Stimulated activated CD4-positive, alpha-beta T cell treated with anti-CD3 and anti-CD28 coated beads, TNF-alpha, amount 100 ng/mL, for 24 hours (primary cell): ENCODE measurements at places on chromosomes 7 and 10.

GRCh38 chr10:11322698-11323097 is 288.8 kb downstream of the USP6NL start:
- no peak for DNase-seq

DNA sequence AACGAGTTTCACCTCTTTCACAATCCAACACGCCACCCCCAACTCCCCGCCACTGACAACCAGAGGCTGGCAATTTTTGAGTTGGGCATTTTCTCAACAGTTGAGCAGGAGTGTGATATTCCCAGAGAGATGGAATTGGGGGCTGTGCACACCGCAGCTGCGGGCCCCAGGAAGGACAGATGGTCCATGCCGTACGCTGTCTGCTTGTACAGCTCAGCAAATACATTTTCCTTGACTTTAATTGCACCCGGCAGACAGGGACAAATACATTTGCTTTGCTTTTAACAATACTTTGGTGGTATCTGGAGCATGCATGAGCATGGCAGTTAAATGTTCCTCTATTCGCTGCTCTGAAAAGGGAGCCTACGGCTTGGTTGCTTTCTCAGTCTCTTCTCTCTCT is 354.2 kb upstream of the DPP6 start:
- DNase-seq, result no peak

- DNase-seq, result no peak
Observed at GRCh38 chr7:95598511-95598910, 2.2 kb upstream of the PDK4 start.

DNA sequence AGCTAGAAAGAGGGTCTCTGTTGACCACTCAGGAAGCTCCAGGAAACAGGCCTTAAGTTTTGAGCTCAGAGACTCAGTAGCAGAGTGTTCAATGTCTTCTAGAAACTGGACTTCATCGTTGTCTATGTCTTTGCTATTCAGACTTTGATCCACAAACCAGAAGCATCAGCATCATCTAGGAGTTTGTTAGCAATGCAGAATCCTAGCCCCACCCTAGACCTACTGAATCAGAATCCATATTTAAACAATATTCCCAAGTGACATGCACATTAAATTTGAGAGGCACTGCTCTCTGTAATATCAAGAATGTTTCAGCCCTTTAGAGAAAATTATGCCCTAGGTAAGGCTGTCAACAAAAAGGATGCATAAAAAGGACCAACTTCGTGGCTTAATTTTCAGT is 12.9 kb upstream of the OGDHL start:
- DNase-seq, result no peak

DNA sequence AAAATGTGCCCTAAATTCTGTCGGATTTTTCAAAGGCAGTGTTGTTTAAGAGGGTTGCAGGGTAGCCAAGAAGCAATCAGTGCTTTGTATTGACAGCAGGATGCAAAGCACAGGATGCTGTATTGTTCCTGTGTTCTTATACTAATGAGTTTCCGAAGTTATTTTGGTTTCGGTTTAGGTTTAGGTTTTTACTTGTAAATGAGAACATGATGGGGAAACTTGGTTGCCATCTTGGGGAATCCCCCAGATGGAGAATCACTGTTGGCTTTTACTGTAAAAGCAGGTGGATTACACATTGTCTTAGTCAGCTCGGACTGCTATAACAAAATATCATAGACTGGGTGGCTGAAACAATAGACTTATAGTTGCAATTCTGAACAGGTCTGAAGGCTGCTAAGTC is 72.1 kb downstream of the INHBA start:
- DNase-seq, result no peak

- DNase-seq, result no peak
Observed at GRCh38 chr7:101947899-101948298, 130.5 kb downstream of the CUX1 start.

- DNase-seq, result no peak
Observed at GRCh38 chr10:123837756-123838155, 53.9 kb downstream of the CPXM2 start.

GRCh38 chr7:105759670-105760550 is 116.5 kb downstream of the ATXN7L1 start:
- no peak for DNase-seq

DNA sequence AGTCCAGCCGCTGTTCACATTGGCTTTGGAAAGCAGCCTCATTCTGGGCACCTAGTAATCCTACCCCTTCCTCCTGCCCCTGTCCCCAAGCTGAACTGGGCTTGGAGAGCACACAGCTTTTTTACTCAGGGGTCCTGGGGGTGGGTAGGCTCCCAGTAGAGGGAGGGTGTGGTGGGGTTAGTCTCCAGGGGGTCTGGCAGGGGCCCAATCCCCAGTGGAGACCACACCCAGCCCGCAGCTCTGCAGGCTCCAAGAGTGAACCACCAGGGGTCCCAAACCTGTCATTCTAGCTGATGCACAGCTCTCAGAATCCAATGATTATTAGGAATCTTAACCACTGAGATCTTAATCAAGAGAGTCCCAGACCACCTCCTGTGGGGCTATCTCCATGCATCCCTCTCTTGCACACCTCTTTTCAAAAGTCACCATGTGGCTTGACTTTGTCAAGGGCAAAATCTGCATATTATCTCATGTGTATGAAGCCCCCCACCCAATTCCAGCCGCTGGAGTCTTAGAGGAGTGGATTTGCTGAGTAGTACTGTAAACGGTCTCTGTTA is 2.7 kb downstream of the HOXA11 start:
- no peak for DNase-seq

GRCh38 chr10:28592953-28593352 is 60.0 kb downstream of the WAC start:
- no peak for DNase-seq

GRCh38 chr7:5218564-5219360 is 28.7 kb downstream of the WIPI2 start:
- DNase-seq, result no peak

DNA sequence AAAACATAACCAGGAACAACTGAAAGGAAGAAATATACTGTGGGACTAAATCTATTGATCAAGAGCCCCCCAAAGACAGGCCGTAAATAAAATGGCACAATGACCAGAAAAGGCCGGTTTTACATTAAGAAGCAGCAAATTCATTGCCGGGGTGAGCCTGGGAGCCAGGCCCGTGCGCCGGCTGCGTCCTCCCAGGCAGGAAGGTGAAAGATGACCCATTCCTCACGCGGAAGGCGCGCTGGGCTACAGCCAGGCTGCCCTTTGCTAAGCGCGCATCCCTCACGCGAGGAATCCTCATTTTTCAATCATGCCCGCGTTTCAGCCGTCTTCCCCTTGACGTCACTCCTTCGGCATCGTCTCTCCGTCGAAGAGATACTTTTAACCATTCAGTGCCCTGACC is 47.6 kb upstream of the MGMT start:
- DNase-seq, result no peak

DNA sequence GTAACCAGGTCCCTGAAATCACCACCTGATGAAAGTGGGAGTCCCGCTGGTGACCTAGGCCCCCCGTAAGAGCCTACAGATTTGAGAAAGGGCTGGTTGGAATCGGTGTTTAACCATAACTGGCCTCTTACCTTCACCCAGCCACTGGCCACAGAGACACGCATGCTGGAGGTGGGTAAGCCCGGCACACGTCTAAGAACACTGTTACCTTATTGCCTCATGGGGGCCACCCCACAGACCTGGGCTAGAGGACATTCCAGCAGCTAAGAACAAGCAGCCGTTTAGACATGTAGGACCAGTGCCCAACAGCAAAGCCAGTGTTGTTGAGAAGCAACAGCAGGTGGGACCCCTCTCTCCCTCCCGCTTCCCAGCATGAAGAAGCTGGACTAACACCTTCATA is 2.5 kb upstream of the GDF2 start:
- no peak for DNase-seq

DNA sequence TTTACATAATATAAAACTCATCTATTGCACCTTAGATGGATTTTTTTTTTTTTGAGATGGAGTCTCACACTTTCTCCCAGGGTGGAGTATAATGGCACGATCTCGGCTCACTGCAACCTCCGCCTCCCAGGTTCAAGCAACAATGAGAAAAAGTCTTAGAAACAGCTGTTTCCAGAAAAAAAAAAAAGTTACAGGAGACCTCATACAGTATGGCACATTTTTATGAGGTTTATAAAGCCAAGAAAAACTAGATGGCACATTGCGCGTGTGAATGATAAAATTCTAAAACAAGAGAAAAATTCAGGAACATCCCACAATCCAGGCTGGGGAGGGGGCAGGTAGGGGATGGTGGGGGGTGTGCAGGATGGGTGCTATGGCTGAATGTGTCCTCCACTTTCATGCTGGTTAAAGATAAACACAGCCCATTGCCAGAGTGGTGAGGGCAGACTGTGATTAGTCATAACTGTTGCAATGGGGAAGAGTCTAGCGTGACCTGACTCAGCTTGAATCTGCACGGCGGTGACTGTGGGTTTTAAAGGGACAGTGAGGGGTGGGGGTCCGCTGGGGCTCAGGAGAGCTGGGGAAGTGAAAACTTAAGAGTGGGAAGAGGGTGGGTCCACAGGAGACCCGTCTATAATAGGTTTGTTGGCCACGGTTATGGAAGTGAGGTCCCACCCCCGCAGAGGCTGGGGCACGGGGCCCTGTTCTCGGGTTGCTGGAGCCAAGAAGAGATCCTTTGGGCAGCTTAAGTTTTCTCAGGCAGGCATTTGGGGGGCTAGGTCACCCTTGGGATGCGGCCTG is 11.9 kb upstream of the LRRC27 start:
- no peak for DNase-seq

DNA sequence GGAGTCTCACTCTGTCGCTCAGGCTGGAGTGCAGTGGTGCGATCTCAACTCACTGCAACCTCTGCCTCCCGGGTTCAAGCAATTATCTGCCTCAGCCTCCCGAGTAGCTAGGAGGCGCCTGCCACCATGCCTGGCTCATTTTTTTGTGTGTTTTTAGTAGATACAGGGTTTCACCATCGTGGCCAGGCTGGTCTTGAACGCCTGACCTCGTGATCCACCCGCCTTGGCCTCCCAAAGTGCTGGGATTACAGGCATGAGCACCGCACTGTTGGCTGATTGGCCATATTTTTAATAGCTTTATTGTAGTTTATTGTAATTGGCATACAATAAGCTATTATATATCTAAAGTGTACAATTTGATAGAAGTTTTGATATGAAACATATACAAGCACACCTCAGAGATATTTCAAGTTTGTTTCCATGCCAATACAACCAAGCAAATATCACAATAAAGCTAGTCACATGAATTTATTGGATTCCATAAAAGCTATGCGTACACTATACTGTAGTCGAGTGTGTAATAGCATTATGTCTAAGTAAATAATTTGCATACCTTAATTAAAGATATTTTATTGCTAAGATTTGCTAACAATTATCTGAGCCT is 5.6 kb downstream of the PLEKHS1 start:
- DNase-seq, result no peak

GRCh38 chr7:158957921-158958491 is 101.6 kb downstream of the DYNC2I1 start:
- DNase-seq, result no peak

DNA sequence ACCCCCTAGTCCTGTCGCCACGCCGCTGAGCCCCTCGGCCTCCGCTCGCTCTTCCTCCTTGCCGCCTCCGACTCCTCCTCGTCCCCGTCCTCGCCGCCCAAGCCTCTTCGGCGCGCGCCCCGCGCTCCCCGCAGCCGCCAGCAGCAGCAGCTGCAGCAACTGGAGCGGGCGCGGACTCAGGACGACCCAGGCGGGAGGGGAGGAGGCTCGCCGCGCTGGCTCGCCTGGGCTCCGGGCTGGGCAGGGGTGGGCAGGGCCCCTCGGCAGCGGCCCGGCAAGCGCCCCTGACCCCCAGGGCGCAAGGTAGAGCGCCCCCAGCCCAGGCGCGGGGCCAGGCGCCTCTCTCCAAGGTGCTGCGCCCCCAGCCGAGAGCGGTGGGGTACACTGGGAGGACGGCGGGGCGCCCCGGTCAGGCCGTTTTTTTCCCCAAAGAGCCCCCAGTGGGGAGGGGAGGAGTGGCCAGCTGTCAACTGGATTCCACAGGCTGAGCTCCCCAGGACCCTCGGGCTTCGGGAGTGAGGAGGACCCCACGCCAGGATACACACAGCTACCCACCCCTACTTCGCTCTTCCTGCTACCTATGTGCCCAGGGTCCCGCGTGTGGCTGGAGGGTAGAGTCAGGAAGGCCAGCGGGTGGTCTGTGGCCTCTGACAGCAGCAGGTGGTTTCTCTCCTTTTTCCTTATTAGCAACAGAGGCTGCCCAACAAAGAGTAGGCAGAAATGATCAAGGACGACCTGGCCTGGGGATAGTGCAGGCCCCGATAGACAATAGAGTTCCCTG is 903 bp upstream of the KCNMA1 start:
- DNase-seq, result no peak

DNA sequence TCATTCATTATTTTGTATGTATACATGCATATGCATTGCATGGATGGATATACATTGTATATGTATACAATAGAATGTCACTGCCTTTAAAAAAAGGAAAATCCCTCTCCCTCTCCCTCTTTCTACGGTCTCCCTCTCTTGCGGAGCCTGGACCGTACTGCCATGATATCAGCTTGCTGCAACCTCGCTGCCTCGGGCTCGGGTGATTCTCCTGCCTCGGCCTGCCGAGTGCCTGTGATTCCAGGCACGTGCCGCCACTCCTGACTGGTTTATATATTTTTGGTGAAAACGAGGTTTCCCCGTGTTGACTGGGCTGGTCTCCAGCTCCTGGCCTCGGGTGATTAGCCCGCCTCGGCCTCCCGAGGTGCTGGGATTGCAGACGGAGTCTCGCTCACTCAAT is 24.4 kb downstream of the IPMK start:
- DNase-seq, result no peak
